ENCODE measurements at places on chromosomes 1 and 21. TPM values are rescaled to one million over a fixed set of nuclear protein-coding genes. Genes with fewer than 3 reads are reported as not detected.

DNA sequence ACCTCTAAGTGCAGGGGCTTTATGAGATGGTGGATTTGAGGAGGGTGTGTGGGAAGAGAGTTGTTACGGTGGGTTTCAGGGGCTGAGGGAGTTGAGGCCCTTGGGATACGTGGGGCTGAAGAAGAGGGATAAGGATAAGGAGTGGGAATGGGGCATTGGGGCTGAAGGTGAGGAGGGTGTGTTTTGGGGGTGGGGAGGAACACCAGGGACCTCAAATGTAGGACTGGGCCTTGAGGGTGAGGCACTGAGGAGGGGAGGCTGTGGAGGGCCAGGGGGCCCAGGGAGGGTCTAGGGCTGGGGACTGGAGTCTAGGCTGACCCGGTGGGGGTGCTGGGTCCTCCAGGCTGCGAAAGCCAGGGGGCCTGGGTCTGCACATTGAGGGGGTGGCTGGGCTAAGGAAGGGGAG lies 1.2 kb upstream of the PLEKHM2 start:
- H3K4me3 ChIP-seq: no peak overlapping the region
- peaks cover 34% of the 10 kb centered on the region for H3K4me1 ChIP-seq

- DNase-seq: no peak
- H3K27ac ChIP-seq: no peak overlapping the region
- H3K27me3 ChIP-seq: no peaks in the 10 kb centered on the region
Measured at GRCh38 chr21:25887646-25888306, 153.0 kb downstream of the GABPA start.

DNA sequence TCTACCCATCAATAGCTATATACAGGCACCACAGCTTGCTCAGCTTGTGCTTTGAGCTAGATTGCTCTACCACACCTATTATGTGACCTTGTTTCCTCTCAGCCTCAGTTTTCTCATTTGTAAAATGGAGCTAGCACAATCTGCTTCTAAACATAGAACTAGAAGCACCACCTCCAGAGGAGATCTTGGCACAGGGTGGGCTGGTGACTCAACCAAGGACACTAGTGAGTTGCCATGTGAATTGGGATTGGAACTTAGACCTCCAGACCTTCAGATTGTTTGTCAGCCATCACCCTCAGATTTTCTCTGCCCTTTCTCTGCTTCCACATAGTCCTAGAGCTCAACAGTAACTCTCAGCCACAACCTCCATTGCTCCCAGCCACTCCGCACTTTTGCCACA lies 3.0 kb upstream of the MACO1 start:
- no peaks in the 10 kb centered on the region for H3K27me3 ChIP-seq
- H3K4me1 ChIP-seq: peaks cover 9% of the 10 kb centered on the region
- H3K36me3 ChIP-seq: no peaks in the 10 kb centered on the region

DNA sequence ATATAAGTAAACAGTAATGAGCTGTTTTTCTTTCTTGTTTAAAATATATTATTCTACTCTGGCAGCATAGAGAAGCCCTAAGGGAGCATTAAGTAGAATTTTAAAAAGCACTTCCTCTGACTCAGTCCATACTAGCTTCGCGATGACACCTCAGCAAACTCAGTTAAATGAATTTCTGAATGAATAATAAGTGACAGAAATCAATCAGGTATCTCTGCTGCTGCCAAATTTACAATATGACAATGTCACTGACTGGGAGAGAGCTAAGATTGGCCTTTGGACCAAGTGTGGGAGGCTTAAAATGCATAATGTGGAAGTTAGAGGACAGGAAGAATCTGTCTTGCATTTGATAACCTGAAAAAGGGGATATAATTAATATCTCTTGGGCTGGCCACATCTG lies 296.1 kb downstream of the HHIPL2 start:
- H3K36me3 ChIP-seq: no peaks in the 10 kb centered on the region
- no peaks in the 10 kb centered on the region for H3K27me3 ChIP-seq
- no peak overlapping the region for H3K27ac ChIP-seq
- no peak for DNase-seq
- H3K4me1 ChIP-seq: no peaks in the 10 kb centered on the region

The TCHH gene
- total RNA-seq: 0.13 TPM
